Midbrain (tissue), 1 donor: ENCODE measurements at places on chromosomes 7 and 10.

DNA sequence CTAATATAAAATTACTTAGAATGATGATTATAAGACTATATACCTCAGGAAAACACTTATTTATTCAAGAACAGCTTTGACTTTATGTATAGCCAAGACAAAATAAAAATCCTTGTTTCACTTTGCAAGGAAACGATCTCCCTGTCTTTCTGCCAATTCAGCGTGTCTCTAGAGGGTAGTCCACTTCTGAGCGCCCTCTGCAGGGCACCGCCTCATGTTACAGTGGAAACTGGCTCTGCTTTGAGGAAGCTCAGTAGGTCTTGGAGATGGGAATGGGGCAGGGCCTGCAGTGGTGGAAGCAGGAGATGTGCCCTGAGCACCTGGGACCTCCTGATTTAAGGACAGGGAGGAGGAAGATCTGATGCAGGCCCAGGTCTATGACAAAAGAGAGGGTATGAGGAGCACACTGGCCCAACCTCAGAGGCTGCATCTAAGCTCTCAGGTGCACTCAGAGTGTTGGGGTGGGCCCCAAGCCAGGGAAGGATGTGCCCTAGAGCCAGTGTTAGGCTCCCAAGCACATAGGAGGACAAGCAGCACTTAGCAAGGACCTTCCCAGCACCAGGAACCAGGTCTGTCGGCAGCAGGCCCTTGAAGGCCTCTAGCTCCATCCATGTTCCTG is 481.0 kb downstream of the TNS3 start:
- no peak for DNase-seq

GRCh38 chr10:36621346-36621745 is 504.1 kb upstream of the ANKRD30A start:
- no peak for DNase-seq

GRCh38 chr7:37320848-37321468 is 127.7 kb downstream of the ELMO1 start:
- no peak for DNase-seq

DNA sequence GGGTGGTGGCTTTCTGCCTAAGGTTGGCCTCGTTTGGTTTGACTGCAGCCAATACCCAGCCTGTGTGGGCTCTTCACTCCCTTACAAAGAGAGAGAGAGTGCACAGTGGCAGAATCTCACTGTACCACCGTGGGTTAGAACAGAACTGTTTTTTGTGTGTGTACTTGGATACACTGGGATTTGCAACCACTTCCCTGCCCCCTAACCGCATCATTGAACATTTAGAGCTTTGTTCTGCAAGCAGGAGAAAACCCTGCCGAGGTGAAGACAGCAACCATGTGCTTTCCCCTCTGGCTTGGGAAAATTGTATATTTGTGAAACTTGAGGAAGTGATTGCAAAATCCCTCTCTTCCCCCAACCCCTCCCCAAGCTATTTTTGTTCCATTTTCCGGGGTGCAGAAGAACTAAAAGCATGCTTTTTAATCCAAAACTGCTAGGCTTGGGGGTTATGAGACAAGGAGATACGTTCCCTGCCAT is 201.2 kb downstream of the TCF7L2 start:
- peak; percentile 78 for DNase-seq

- DNase-seq = no peak
Measured at GRCh38 chr10:43043773-43044447, 33.0 kb upstream of the RET start.

GRCh38 chr7:77664715-77665114 is 31.5 kb upstream of the RSBN1L start:
- DNase-seq = no peak

DNA sequence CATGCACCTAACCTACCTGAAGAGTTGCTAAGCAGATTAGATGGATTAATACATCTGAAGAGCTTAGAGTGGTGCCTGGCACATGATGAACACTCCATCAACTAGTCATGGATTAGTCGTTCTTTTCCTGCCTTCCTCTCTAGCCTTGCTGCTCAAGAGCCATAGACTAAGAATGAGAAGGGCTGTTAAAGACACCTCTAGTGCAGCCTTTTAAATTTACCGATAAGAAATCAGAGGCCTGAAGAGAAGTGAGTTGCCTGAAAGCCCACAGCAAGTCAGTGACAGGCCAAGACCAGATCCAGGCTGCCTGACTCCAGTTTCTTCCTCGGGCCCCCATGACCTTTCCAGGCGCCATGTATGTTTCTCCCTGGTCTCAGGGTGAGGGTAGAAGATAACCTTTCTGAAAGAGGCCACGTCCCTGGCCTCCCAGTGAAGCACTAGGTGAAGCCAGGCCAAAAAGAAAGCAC is 6.5 kb downstream of the TSPAN15 start:
- DNase-seq = no peak

- DNase-seq = no peak
Measured at GRCh38 chr10:31395695-31396094, 76.7 kb downstream of the ZEB1 start.

GRCh38 chr7:32506266-32507054 is 11.2 kb downstream of the AVL9 start:
- no peak for DNase-seq

DNA sequence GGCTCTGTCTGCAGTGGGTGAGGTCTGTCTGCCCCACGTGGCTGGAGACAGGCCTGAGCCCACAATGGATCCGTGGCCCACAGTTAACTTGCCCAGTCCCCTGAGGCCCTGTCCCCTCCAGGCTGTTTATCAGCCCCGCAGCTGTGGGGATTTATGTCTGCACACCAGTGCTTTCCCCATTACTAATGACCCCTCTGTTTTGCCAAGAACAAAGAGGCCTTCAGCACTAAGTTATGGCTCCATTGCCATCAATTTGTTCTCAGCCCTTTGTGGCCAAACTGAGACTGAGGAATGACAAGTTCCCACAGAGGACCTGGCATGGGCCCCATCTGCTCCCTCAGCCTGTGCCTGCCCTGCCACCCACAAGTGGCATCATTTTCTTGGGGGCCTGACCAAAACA is 138.2 kb downstream of the C10orf105 start:
- peak; percentile 84 for DNase-seq
